NCI-H2107 (cell line): ENCODE measurements at places on chromosomes 13 and 19.

DNA sequence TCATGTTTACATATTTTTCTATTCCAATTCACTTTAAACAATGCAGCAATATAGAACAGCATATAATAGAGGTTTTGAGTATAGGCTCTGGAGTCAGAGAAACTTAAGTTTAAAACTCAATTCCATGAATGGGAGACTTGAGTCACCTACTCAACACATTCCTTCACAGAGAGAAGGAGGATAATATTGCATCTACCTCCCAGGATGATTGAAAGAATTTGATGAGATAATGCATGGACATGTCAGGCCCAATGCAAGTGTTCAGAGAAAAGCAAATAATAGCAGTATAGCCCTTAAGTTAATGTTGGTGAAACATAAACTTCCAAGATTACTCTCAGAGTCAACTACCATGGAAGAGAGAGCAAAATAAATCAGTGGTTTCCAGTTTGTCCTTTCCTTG lies 170.2 kb downstream of the DCLK1 start:
- no peak for DNase-seq

GRCh38 chr19:39224910-39225309 lies 19.9 kb downstream of the IFNL3 start:
- DNase-seq, result no peak

DNA sequence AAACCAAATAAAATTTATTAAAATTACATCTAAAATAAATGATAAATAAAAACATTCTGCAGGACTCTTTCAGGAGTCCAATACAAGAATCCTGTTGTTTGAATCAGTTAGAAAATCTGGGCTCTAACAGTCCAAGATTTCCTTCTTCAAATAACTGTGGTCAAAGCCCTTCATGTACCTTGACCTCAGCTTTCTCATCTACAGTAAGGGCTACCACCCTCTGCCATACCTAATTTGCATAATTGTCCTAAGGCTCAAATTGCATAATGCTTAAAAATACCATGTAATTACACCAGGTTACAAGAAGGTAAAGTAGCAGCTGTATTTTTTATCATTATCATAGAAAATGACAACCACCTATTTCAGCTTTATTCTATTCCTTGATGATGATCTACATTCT lies 54.3 kb downstream of the XPO4 start:
- no peak for DNase-seq

DNA sequence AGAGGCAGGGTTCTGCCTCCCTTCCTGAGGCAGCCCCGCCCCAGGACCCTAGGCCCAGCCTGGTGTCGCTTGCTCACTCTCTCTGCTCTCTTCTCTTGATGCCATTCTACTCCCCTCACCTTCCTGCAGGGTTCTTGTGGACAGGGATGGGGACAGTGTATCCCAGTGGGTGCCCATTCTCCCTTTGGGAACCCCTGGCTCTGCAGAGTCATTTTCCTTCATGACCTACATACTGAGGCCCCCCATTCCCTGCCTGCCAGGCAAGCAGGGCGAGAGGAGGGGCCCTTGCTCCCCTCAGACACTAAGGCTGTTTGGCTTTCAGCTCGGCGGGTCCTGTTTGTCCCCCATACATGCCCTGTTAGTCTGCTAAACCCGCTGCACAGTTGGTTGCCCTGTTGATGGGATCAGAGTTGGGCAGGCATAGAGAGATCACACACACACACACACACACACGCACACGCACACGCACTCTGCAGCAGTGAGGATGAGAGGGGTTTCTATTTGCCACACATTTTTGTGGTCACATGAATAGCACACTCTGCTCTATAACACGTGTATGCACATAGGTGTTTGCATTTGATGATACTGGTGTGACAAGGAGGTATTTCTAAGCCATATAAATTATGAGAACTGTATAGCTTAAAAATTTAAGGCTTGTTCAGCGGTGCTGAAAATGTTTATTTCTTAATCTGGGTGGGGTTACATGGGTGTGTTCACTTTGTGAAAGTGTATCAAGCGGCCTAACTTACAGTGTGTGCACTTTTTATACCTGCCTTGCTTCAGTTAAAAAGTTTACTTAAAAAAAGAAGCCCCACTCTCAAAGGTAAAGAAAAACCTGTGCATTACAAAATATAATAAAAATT lies 20.3 kb downstream of the NFIX start:
- DNase-seq, result no peak

- no peak for DNase-seq
Measured at GRCh38 chr19:39645800-39646411, 9.8 kb upstream of the LGALS16 start.

DNA sequence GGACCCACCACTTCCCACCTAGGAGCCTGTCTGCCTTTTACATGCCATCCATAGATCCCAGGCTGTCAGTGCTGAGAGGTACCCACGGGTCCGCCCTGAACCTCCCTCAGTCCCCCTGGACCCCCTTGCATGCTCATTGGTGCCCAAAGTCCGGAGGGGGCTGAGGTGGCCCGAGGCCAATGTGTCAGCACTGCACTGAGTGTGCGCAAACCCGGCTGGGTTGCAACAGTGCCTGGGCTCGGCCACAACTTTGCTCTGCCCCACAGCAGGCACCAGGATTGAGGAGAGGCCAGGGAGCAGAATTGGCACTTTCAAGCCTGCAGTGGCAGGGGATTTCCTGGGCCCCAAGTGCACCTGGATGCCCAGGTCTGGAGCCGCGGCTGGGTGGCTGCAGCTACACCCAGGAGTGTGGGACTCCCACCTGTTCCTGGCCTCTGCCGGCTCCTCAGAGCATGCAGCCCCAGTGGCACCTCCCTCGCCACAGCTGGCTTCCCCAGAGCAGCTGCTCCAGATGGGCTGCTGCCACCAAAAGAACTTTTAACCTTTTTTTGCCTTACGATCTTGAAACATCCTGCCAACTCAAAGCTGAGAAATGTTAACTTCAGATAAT lies 837.0 kb downstream of the SLITRK6 start:
- DNase-seq, result no peak

DNA sequence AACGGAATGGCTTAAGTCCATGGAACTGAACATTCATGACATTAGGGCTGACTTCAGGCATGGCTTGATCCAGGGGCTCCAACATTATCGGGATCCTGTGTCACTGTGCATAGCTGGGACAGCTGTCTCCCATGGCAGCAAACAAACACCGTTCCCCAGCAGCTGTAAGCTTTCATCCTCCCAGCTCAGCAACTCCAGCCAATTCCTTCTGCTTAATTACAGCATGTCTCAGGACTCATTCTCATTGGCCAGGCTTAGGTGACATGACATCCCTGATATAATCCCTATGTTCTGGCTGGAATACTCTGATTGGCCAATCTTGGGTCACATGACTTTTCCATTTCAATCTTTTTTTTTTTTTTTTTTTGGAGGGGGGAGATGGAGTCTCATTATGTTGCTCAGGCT lies 10.9 kb upstream of the TLE5 start:
- no peak for DNase-seq

GRCh38 chr19:56309511-56310185 lies 5.0 kb downstream of the ZSCAN5A start:
- DNase-seq, result no peak

- no peak for DNase-seq
Measured at GRCh38 chr13:40539576-40540327, 126.7 kb downstream of the FOXO1 start.

DNA sequence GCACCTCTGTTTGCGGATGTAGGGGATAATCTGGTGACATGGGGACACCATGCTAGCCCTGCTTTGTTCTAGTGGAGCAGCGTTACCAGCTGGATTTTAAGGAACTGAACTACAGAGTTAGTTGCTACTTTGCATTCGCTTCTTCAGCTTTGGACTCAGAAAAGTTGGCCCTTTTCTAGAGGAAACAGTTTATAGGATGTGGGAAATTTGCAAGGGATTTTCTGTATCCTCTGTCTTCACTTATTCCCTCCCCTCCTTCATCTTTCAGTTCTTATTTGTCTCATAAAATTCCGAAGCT lies 2.1 kb downstream of the GATAD2A start:
- no peak for DNase-seq

- DNase-seq, result no peak
Measured at GRCh38 chr19:49758292-49758691, 4.8 kb downstream of the TSKS start.

GRCh38 chr19:4267101-4267900 lies 11.8 kb upstream of the SHD start:
- DNase-seq, result no peak

- no peak for DNase-seq
Measured at GRCh38 chr13:60679131-60679530, 282.1 kb downstream of the TDRD3 start.

DNA sequence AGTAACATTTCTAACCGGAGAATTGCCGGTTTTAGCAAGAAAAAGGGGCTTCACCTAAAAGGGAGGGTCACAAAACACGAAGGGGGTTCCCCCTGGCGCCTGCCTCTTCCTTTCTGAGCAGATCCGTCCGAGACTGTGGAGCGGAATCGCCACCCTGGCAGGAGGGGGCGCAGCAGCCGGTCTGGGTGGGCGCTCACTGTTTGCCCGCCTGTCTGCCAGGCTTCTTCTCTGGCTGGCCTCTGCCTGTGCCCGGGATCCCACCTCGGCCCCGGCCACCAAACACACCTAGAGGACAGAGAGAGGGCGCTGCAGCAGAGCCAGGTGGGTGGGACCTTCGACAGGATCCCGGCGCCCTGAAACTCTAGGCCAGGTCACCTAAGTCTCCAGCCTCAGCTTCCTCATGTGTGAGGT lies 15.6 kb downstream of the LSM4 start:
- DNase-seq, result no peak

DNA sequence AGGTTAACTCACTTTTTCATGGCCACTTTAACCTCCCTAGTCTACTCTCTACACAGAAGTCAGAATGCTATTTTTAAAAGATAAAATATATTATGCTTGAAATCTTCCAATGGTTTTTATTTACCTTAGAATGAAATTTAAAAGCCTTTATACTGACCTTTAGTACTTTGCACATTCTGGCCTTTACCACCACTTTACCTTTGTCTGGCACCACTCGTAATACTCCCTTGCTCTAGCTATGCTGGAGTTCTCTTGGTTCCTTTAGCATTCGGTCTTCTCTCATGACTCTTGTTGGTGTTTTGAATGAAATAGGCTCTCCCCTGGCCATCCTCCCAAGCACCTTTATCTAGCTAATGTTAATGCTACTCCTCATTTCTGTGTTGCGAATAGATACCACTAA lies 310.8 kb downstream of the GPC5 start:
- DNase-seq, result no peak

DNA sequence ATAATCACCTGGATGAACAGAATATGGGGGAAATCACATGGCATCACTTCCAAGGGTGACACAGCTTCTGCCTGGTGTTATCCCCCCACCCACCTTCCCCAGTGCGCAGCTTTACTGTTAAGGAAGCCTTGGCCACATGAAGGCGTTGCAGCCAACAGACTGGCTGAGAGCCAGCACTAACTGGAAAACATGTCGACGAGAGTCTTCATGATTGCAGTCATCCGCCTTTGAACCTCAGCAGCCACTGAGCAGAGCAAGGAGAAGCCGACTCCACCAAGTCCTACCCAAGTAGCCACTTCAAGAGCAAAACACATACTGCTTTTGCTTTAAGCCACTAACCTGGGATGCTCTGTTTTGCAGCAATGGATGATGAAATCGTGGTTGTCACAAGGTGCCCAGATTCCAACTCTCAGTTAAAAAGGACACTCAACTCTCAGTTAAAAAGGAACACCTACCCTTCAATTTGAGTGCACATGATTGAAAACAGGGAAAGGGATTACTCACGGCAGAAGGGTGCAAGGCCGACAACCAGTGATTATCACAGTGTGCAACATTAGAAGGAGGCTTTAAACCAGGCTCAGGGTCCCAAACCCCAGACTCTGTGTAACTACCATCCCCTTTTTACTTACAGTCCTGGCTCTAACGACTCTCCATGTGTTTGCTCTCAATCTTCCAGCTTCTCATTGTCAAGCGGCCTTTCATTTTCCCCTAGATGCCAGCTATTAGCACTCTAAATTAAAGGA lies 149.1 kb downstream of the KLF12 start:
- DNase-seq, result no peak

GRCh38 chr13:95659500-95659899 lies 15.0 kb upstream of the DZIP1 start:
- no peak for DNase-seq

DNA sequence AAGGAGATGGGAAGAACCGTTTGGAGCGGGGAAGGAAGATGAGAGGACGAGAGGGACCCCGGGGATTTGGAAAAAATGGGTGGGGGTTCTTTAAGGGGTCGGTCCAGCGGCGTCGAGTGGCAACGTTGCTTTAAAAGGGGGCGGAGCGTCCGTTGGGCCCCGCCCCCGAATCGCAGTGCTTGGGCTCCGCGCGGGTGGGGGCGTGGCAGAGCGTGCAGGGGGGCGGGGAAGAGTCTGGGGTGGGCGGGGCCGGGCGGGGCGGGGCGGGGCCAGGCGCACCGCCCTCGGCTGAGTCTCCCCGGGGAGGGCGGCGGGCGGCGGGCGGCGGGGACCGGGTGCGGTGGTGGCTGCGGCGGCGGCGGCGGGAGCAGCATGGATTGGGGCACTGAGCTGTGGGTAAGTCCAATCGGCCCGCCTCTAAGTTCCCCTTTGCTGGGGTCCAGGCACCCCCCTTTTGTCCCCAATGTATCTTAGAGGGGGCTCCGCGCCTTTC lies at the start of gene TRIP10:
Gene TRIP10, plus strand, starts transcription at position 291 of the 493 bp plus-strand sequence. Its CDS starts 82 bp downstream, at position 373.
- no peak for DNase-seq

GRCh38 chr13:54433493-54434206 lies 1405.0 kb downstream of the OLFM4 start:
- DNase-seq, result peak; percentile 69

GRCh38 chr13:25885418-25885817 lies 166.4 kb downstream of the SHISA2 start:
- no peak for DNase-seq

- DNase-seq, result no peak
Measured at GRCh38 chr13:23980160-23980551, 82.9 kb upstream of the C1QTNF9B start.

GRCh38 chr13:98022210-98022609 lies 68.7 kb downstream of the IPO5 start:
- DNase-seq, result no peak

GRCh38 chr19:29708554-29709439 lies 6.3 kb downstream of the C19orf12 start:
- no peak for DNase-seq

DNA sequence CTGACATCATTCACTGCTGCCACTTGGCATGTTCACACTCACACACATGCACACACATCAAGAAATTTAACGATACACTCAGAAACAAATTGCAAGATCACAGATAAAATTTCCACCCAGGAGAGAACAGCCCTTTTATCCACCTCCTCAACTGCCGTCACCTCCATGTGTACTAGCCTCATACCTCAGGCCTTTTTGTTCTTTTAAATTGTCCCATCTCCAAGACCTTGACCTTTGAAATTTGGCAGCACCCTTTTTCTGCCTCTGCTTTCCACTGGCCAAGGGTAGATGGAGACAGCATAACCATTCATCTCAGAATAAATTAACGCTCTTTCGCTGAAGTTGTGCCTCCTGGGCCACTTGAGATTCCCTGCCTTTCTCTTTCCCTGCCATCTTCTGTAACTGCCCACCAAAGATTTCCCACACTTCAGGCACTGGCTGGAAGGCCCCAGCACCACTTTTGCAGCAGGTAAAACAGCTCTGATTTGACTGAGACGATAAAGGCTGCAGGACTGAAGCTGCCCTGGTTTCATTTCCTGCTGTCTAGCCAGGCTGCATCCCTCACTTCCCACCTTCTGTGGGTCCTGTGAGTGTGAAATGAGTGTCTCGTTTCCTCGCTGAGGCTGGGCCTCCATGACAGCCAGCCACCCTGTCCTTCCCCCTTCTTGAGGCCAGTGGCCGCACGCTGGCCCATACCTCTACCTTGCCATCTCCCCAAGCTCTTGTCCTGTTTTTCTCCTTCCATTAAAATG lies 39.3 kb downstream of the MBNL2 start:
- no peak for DNase-seq

- peak; percentile 43 for DNase-seq
Measured at GRCh38 chr13:46211483-46212351, at the start of gene LRRC63. Gene LRRC63 (plus strand): TSS chr13:46211928. CDS start chr13:46213035, 1,107 bp downstream.
